GM23338 (cell line): ENCODE measurements at places on chromosomes 1 and 21. TPM values are rescaled to one million over a fixed set of nuclear protein-coding genes. Genes with fewer than 3 reads are reported as not detected.

- peaks cover 16% of the 10 kb centered on the region for H3K4me1 ChIP-seq
- no peak overlapping the region for H3K27ac ChIP-seq
- DNase-seq = no peak
- no peaks in the 10 kb centered on the region for H3K27me3 ChIP-seq
- H3K4me3 ChIP-seq = peak overlapping the region; percentile 8
- H3K36me3 ChIP-seq = peaks cover 20% of the 10 kb centered on the region
Observed at GRCh38 chr1:62439652-62440371, 3.0 kb downstream of the USP1 start.

The LCE1E gene
- not detected in 2 replicates for total RNA-seq

DNA sequence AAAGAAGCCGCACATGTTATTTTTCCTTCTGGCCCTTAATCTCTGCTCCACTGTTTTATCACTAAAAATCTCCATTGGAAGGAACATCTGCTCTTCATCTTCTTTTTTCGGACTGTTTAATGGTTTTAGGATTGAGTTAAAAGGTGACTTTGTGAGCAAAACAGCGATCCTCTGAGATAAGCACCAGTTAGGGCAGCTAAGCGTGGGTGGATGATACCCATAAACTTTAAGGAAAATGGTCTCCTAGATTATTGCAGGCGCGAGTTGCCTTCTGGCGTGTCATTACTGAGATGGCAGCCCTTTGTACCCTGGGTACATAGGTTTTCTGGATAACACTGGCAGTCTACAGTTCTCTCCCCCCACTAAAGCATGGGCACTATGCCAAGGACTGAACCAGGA is 44.0 kb upstream of the HMGB4 start:
- H3K4me1 ChIP-seq = no peaks in the 10 kb centered on the region
- H3K4me3 ChIP-seq = no peak overlapping the region
- no peaks in the 10 kb centered on the region for H3K36me3 ChIP-seq
- DNase-seq = no peak
- H3K27ac ChIP-seq = no peak overlapping the region
- no peaks in the 10 kb centered on the region for H3K27me3 ChIP-seq

The BARHL2 gene
- total RNA-seq = not detected in 2 replicates

The CFAP107 gene
- total RNA-seq = 0.07 TPM in 1 of 2 replicates, not detected in the other

The GBP6 gene
- total RNA-seq = not detected in 2 replicates

- H3K27me3 ChIP-seq = no peaks in the 10 kb centered on the region
- no peaks in the 10 kb centered on the region for H3K36me3 ChIP-seq
- no peak overlapping the region for H3K27ac ChIP-seq
Observed at GRCh38 chr1:75342786-75343185, 208.6 kb downstream of the LHX8 start.

DNA sequence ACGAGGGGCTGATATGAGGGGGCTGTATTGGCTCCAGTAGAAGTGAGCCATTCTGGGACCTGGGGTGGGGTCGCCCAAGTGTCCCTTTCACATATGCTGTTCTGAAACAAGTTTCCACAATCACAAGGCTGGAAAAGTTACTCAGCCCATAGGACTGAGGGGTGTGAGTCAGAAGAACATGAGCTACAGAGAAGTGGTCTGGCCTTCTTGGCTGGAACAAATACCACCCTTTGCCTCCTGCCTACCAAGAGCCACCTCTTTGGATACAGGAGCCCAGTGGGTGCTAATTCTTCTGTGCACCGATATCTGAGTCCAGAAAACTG is 42.4 kb downstream of the MEF2D start:
- no peak overlapping the region for H3K4me3 ChIP-seq
- H3K27ac ChIP-seq = no peak overlapping the region
- H3K36me3 ChIP-seq = no peaks in the 10 kb centered on the region
- no peaks in the 10 kb centered on the region for H3K27me3 ChIP-seq
- no peak for DNase-seq

GRCh38 chr1:225658041-225658440 is 5.1 kb upstream of the ENAH start:
- no peaks in the 10 kb centered on the region for H3K27me3 ChIP-seq
- no peak for DNase-seq
- no peak overlapping the region for H3K4me3 ChIP-seq
- H3K4me1 ChIP-seq = peaks cover 5% of the 10 kb centered on the region

DNA sequence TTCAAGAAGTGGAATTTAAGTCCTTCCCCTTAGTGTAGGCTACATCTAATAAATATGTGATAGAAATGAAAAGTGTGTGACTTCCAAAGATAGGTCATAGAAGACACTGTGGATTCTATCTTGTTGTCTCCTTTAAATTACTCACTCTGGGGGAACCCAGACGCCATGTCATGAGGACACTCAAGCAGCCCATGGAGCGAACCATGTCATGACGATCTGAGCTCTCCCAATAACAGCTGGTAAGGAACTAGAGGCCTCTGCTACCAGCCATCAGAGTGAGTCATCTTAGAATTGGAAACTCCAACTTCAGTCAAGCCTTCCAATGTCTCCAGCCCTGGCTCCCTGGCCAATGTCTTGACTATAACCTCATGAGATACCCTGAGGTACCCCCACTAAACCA is 6.3 kb downstream of the COA7 start:
- H3K27me3 ChIP-seq = no peaks in the 10 kb centered on the region
- no peak for DNase-seq
- no peak overlapping the region for H3K4me3 ChIP-seq
- H3K4me1 ChIP-seq = peaks cover 3% of the 10 kb centered on the region; the same call in 1 of the 2 replicates
- H3K27ac ChIP-seq = no peak overlapping the region

DNA sequence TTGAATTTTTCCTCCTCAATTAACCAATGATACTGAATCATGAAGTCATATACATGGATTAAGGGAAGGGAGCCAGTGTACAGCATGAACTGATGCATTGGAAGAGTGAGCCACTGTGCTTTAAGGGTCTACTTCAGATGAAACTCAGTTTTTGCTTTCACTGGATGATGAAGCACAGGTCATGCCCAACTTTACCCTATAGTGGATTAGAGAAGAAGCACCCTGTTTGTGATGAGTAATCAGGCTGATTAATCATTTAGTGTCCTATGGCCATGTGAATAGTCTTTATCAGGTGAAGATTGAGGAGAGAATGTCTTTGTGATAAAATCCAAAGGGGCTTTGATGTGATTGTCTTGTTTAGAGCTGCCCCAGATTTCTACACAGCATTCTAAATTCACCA is 24.7 kb upstream of the LAMC1 start:
- no peak overlapping the region for H3K27ac ChIP-seq
- no peaks in the 10 kb centered on the region for H3K27me3 ChIP-seq
- no peaks in the 10 kb centered on the region for H3K4me1 ChIP-seq
- no peak for DNase-seq
- H3K4me3 ChIP-seq = no peak overlapping the region

The S100A1 gene
- total RNA-seq = 0.66 TPM in 1 of 2 replicates, not detected in the other

DNA sequence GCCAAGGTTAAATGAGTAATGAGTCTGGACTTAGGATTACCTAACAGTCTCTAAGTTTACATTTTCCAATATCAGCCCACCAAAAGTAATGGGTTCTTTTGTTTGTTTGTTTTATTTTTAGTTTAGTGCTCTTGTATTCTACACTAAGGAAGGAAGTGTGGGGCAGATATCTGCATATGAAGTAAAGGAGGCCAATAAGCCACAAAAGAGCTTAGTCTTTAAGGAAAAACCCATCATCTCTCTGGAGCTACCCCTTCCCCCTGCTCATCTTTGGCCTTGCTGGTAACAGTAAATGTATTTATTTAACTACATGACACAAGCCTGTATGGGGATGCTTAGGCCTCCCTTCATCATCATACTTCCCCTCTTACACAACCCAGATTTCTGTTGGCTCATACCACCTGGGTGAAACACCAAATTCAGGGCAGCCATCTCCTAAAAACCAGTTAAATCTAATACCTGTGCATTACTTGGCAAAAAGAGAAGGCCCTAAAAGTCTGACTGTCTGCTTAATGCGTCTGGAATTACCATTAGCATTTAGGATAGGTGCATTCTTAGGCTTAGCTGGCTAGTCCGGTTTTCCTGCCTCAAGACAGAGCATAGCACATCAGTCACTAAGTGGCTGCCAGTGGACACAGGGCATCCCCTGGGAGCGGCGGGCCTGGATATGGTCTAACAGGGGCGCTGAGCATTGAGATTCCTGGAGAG is 96.8 kb upstream of the ADGRL2 start:
- H3K4me3 ChIP-seq = no peak overlapping the region
- no peaks in the 10 kb centered on the region for H3K27me3 ChIP-seq
- no peaks in the 10 kb centered on the region for H3K36me3 ChIP-seq

DNA sequence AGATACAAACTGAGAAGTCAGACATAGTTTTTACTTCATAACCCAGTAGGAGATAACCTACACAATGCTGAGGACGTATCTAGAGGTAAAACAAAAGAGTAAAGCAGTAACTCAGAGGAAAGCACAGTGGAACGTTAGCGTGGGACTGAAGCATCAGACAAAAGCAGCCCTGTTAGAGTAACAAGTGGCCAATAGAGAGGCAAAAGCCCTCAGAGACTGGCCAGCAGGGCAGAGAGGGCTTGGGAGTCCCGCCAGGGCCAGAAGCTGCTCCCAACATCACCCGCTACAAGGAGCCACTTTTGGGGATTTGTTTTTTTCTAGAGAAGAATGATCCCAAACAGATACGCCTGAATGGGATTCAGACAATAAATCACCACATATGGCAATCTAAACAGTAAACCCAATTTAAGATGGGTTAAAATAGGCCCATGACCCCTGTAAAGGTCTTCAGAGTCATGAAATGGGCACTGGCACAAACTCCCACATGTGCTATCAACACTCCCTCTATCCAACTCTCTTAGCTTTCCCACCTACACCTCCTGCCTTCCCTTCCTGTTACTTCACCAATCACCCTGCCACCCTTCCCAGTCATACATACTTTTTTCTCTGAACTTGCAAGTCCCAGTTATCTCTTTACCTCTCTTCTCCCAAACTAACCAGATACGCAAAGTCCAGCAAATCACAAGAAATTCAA is 17.2 kb downstream of the TADA1 start:
- peaks cover 8% of the 10 kb centered on the region for H3K4me1 ChIP-seq
- no peak for DNase-seq
- no peaks in the 10 kb centered on the region for H3K27me3 ChIP-seq

DNA sequence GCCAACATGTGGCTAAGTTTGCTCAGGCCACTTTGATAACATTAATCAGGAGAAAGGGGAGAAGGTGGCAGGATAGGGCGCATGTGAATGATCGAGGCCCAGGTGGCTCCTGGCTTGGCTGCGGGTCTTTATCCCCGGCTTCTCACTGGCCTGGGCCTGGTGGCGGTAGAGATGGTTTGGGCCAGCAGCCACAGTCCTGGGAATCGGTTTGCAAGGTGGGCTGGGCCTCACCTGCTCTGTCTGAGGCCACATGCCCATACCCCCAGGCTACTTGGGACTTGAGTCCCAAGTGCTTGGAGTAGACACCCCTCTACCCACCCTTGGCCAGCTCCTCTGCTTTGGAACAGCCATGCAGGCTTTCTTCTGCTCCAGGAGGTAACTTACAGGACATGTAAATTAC is 49.7 kb upstream of the DISP3 start:
- no peaks in the 10 kb centered on the region for H3K36me3 ChIP-seq
- no peaks in the 10 kb centered on the region for H3K27me3 ChIP-seq
- H3K4me3 ChIP-seq = no peak overlapping the region
- DNase-seq = peak; percentile 27
- H3K4me1 ChIP-seq = no peaks in the 10 kb centered on the region
- H3K27ac ChIP-seq = no peak overlapping the region

DNA sequence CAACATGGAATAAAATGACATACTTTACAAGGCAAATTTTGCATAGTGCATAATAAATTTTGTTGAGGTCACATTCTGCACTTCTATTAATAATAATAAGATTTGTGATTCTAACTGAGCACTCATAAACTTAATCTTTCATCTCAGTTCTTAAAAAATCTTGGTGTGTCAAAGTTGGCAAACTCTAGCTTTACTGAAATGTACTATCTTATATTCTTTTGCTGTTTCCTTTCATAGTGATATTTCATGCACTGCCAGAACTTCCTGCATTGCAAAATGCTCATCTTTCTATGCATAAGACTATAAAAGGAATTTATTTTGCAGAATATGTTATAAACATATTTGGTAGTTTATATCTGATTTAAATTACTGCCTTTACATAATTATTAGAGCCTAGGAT is 797.6 kb downstream of the ADGRL2 start:
- no peak for DNase-seq
- H3K4me3 ChIP-seq = no peak overlapping the region
- H3K27ac ChIP-seq = no peak overlapping the region
- H3K36me3 ChIP-seq = no peaks in the 10 kb centered on the region

The FCRL1 gene
- total RNA-seq = not detected in 2 replicates

- H3K4me3 ChIP-seq = no peak overlapping the region
- H3K27ac ChIP-seq = no peak overlapping the region
- no peaks in the 10 kb centered on the region for H3K36me3 ChIP-seq
- no peak for DNase-seq
- H3K4me1 ChIP-seq = peaks cover 9% of the 10 kb centered on the region
- no peaks in the 10 kb centered on the region for H3K27me3 ChIP-seq
Observed at GRCh38 chr1:61536174-61537108, 188.5 kb downstream of the TM2D1 start.
